Dorsolateral prefrontal cortex (tissue), 122 donors: ENCODE measurements at places on chromosomes 3 and 15.

GRCh38 chr15:99224372-99225214 is 24.8 kb downstream of the TTC23 start:
- no peak for DNase-seq

- DNase-seq, result no peak
Measured at GRCh38 chr3:14319654-14320182, 82.7 kb upstream of the SLC6A6 start.

- DNase-seq, result no peak
Measured at GRCh38 chr3:101809178-101810021, 30.4 kb downstream of the NXPE3 start.

DNA sequence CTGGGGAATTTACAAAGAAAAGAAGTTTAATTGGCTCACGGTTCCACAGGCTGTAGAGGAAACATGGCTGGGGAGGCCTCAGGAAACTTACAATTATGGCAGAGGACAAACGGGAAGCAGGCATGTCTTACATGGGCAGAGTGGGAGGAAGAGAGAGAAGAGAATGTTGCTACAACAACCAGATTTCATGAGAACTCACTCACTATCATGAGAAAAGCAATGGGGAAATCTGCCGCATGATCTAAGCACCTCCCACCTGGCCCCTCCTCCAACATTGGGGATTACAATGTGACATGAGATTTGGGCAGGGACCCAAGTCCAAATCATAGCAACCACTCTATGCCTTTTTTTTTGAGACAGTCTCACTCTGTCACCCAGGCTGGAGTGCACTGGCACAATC is 28.8 kb downstream of the PCNP start:
- no peak for DNase-seq

DNA sequence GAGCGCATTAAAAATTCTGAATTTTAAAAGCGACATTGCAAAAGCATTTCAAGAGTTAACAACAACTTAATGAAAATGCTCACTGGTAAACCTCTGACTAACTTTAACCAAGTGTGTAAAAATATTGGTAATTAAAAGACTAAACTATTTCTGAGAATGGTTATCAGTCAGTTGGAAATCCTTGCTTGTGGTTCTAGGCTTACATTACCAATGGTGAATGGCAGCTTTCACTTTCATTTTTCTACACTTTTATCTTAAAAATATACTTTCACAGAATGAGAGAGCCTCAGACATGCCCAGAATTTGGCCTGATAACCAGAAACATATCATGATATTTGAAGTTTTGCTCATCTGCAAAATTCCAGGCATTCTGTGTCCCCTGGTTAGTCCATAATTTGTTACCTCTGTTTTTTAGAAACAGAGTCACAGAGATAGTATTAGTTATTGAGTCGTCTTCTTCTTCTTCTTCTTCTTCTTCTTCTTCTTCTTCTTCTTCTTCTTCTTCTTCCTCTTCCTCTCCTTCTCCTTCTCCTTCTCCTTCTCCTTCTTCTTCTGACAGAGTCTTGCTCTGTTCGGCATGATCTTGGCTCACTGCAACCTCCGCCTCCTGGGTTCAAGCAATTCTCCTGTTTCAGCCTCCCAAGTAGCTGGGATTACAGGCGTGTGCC is 5.5 kb upstream of the RNF111 start:
- DNase-seq, result no peak

DNA sequence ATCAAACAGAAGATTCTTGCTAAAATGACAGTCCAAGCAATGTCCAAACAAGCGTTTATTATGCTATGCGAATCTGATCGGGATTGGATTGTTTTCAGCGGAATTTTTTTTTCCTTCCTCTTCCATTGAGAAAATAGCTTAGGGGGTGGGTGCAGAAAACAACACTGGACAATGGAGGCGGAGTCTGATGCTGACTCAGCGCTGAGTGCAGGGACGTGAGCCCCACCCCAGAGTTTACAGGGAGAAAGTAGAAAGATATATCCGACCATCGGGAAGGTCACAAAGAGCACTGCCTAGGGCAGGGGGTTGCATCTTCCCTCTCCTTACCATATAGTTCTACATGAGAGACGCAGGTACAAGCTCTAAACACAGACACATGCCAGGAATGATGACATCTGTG is 117.0 kb downstream of the FOXP1 start:
- no peak for DNase-seq

DNA sequence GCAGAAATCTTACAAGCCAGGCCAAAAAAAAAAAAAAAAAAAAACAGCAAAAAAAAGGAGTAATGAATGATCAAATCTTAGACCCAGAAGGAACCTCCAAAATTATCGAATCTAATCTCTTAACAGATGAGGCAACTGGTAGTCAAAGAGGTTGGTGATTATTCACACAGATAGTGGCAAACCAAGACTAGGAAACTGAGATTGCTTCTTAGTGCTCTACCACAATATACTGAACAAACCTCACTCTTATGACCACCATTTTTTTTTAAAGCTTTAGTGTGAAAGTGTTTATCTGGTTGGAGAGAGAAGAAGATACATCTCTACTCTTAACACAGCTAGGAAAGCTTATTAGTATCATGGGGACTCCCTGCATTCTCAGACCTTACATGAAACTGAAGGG is 17.3 kb downstream of the ATOSA start:
- no peak for DNase-seq

DNA sequence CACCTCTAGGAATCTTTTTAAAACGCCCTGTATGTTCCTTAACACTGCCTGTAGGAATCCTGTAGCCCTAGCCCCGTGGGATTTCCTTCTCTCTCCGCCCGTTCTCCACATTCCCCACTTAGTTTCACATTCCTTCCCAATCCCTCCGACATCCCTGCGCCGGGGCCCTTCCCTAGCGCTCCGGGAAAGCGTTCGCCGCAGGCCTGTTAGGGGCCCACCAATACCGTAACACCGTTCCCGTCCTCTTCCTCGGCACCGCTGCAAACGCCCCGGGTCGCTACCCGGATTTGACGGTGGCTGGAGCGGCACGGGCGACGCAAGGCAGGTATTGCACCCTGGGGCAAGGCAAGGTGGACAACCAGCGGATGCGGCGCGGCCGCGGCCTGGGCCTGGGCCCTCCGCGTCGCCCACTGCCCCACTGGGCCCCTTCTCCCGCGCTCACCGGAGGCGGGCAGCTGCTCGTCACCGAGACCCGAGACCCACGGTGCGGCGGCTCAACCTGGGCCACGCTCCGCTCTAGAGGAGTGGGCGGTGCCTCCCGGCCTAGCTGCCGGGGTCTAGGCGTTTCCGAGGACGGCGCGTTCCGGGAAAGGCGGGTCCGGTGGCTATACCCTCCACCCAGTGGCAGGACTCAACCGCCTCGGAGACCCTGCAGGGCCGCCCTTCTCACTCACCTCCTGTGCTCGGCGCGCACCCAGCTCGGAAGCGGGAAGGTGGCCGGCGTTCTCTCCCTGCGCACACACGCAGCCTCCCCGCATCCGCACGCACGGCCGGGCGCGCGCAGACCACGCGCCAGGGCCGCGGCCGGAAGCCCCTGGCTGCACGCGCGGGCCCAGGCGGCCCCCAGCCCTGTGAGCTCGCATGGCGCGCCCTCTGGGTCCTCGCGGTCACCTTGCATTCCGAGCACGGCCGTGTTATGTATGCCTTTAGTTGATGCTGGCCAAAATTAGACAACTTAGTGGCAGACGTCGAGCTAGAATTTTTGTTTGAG is at the start of gene B3GALNT1:
TSS of gene B3GALNT1 (minus strand) at position 789 of the 991 bp plus-strand sequence. CDS start 18,595 bp downstream, outside the sequence.
- DNase-seq, result no peak

- DNase-seq, result no peak
Measured at GRCh38 chr3:179546814-179547241, 15.9 kb upstream of the ACTL6A start.

DNA sequence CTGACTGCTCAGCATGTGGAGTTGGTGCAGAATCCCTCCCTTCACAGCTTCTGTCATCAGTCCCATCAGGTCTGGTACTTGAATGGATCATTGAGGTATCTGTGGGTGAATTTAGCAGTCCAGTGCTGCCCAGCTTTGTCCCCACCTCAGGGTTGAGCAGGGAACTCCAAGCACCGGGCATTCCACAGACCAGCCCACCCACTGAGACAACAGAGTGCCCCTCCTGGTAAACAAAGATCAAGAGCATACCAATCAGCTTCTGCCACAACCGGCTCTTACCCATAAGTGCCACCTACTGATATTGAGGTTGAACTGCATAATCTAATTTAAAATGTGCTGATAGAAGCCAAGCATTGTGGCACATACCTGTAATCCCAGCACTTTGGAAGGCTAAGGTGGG is 57.1 kb upstream of the FXR1 start:
- no peak for DNase-seq

DNA sequence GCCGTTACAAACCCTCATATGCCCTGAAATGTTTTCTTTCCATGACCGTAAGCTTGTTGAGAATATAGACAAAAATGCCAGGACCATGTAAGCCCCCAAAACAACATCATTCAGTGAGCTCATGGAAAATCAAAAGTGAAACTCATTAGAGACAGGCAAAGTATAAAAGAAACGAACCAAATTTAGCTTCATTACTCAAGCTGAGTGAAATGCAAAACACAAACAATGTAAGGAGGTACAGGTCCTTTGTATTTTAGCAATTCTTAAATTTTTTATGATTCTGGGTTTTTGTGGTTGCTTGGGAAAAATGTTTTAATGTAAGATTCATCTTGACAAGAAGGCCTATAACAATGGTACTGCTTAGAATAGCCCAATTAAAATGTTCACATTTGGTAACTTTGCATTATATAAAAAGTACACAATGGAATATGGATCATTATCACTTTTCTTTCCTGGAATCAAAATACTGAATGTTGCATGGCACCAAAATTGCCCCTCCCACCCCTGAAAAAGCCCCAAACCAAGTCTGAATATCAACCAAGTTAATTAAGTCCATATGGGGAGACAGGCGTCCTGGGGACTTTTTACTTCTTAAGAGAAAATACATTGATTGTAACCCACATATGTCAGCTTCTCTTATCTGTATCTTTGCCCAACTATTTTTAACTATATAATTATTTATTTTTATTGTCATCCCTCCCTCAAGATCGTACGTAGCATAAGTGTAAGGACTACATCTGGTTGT is 247.7 kb upstream of the CDIN1 start:
- DNase-seq, result no peak

- DNase-seq, result no peak
Measured at GRCh38 chr15:58447271-58448010, 15.7 kb downstream of the LIPC start.

- no peak for DNase-seq
Measured at GRCh38 chr3:115401851-115402501, 221.3 kb upstream of the GAP43 start.

DNA sequence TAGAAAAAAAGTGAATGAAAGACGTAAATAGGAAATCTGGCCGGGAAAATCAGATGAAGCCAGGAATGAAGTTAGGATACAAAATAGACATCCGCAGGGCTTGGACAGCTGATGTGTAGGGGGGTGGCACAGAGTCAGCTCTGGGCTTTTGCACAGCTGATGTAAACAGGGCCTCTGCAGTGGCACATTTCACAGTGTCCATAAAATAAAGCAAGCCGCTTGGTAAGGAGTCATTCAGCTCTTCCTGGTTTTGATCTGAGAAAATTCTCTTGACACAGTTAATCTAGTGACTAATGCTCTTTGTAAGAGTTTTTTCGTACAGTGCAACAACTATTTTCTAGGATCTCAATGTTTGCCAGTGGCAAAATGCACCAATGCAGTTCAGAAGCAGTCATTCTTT is 153.3 kb downstream of the USP13 start:
- no peak for DNase-seq

DNA sequence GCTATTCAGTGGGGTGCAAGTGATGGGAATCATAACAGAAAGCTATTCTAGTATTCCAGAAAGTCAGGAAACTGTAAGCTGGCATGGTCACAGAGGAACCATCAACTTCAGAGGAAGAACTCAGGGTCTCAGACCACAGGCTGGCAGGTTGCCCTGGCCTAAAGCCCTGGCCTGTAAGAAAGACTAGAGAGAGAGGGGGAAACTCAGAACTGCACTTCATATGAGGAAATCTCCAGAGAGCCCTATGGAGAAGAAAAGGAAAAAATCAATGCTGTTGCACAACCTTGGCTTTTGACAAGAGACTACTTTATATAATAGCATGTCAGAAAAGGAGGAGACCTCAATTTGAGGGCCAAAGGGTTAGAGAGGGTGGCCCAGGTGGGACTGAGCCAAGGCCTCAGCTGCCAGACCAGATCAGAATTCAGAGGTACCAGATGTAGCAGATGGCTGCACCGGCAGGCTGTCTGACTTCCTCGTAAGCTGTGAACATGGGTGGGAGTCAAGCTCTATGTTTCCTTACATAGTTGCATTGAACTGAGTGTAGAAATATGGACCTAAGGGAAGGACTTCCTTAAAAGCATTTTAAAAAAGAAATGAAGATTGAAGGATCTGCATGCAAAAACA is 333.8 kb downstream of the PDCD6IP start:
- DNase-seq, result peak; percentile 26

DNA sequence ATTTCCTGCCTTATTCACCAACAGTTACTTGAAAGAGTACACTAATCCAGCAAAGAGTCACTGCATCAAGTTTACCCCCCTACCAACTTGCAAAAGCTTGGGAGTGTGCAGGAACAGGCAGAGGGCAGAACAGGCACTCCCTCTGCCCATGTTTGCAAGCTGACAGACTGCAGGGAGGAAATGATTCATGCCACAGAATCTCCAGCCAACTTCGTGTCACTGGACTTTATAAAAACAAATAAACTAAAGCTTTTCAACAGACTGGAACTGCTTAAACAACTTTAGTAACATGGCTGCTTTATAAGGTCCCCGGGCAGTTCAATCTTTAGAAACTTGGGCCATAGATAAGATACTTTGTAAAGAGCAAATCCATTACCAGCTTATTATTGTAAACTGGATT is 129.5 kb downstream of the THRB start:
- no peak for DNase-seq

DNA sequence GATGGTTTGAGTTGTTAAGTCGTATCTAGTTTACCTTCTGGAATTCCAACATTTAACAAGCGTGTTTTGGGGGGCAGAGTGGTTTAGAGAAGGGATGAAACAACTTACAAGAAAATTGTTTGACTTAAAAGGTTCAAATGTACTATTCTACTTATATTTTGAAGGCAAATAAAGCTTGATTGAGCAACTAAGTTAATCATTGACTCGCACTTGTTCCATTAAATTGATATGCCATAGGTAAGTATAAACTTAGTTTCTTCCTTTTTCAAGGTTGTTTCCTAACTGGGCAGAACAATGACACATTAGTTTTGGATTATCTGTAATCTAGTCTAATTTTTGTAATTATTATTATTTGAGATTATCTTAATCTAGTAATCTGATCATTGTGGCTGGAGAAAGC is 48.3 kb upstream of the CPNE4 start:
- no peak for DNase-seq

- no peak for DNase-seq
Measured at GRCh38 chr3:29721789-29722188, 440.9 kb downstream of the RBMS3 start.

DNA sequence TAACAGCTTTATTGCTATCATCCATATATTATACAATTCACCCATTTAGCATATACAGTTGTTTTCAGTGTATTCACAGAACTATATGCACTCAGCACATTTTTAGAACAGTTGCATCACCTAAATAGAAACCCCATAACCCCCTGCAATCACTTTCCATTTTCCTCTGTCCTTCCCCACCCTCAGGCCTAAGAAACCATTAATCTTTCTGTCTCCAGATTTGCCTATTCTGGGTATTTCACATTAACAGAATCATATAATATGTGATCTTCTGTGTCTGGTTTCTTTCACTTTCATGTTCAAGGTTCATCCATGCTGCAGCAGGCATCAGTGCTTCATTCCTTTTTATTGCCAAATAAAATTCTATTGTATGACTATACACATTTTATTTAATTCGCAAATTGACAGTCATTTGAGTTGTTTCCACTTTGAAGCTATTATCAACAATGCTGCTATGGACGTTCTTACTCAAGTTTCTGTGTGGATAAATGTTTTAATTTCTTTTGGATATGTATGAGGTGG is 39.8 kb downstream of the ADAMTS17 start:
- DNase-seq, result no peak

GRCh38 chr3:108103040-108103751 is 12.4 kb upstream of the CD47 start:
- no peak for DNase-seq
